ENCODE measurements at places on chromosomes 3 and 15. TPM values are rescaled to one million over a fixed set of nuclear protein-coding genes. Genes with fewer than 3 reads are reported as not detected.

The MESP2 gene
- 0.42 TPM for total RNA-seq

The BSN gene
- 0.45 TPM for total RNA-seq

The CCDC54 gene
- total RNA-seq: not detected

The SST gene
- total RNA-seq: not detected

The CX3CR1 gene
- not detected for total RNA-seq
